ENCODE measurements at places on chromosomes 11 and 22.

GRCh38 chr11:88501541-88501940 lies 164.0 kb upstream of the CTSC start:
- DNase-seq, result no peak

DNA sequence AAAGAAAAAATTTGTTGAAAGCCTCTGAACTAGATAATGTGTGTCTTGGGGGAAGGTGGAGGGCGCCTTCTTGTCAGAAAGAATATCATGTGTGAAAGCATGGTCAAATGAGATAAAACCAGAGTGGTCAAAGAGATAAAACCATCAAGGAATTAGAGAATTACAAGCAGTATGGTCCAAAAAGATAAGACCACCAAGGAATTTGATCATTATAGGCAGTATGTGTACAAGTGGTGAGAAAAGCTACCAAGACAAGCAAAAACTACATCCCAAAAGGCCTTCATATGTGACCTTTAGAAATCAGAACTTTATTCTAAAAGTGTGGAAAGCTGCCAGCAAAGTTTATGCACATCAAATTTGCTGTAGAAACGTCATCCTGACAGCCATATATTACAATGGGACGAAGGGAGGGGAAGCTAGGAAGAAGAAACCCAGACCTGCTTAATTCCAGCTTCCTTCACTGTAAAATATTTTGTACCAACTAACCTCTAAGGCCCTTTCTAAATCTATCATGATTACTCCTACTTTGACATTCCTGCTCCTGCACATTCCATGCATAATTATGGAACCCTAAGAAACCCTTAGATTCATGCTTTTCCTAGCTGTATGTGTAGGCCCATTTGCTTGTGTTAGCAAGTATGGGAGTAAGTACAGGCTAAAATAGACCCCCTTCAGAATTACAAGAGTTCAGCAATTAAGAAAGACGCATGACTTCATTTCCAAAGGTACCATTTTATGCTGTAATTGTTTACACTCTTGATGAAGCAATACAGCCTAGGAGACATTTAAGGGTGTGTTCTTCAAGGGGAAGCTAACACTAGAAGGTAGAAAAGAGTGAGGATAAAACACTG lies 51.6 kb downstream of the LGR4 start:
- no peak for DNase-seq

GRCh38 chr11:118984825-118985224 lies 13.1 kb upstream of the CENATAC start:
- no peak for DNase-seq

DNA sequence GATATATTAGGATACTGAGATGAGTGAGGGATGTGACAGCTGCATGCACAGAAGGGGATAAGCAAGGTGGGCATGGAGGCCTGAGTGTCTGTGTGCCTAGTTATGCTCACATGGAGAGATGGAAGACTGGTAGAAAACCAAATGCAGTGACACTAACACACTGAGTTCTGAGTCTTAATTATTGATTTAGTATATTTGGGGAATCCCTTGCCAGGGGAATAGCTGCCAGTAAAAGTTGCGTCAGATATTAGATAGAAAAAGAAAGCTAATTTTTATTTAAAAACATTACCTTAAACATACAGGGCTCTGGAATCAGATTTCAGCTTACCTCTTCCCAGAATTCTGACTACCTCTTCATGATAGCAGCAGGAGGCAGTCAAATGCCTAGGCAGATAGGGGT lies 620.5 kb downstream of the METTL15 start:
- DNase-seq, result no peak

DNA sequence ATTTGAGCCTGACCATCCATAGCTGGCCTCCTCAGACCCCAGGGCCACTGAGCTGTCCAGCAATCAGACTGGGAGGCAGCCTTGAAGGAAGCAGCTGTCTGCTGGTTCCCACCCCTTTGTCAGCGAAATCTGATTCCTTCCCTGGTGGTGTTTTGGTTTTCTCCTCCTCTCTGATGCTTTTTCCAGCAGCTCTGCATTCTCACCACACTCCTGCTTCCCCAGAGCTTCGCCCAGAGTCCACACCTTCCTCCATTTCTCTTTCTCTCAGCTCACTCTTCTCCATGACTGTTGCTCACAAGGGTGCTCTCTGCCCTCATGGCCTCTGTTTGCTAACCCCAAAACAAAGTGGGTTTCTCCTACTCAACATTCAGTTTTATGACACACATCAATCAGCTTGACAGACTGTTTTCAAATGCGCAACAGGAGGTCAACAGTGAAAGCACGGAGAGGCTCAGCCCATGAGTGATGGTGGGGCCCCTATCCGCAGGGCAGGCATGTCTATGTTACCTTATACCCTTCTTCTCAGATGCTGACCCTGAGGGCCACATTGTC lies 130.6 kb upstream of the MTNR1B start:
- DNase-seq, result no peak

GRCh38 chr11:12083380-12083779 lies 27.0 kb upstream of the MICAL2 start:
- no peak for DNase-seq

DNA sequence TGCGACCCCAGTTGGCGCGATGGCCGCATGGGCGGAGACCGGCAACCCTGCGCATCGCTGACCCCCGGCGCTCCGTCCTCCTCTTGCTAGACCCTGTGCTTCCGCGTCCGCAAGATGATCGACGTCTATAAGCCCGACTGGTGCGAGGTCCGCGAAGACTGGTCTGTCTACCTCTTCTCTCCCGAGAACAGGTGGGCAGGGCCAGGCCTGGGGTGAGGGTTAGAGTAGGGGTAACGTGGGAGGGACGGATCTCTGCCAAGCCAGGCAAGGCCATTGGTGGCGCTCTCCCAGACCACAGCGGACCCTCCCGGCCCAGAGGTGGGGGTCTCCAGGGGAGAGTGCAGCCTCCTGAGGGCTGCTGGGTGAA lies 92.1 kb downstream of the CACNA1I start:
- DNase-seq, result no peak

DNA sequence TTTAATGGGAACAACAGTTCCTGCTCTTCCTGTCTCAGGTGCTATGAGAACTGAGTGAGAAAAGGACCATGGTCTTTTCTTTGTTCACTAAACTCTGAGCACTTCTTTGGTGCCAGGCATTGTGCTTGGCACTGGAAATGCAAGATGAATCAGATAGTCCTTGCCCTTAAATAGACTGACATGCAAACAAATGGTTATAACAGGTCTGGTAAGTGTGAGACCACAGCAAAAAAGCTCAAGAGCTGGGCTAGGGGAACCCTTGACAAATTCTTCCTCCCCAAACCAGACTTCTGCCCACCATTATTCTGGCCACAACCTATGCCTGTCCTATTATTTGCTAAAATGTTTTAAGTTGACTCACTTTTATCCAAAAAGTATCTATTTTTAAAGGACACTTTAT lies 5.1 kb downstream of the SLC43A3 start:
- no peak for DNase-seq

Measured in epithelial cell of proximal tubule (primary cell).